GF-D8 (cell line): ENCODE measurements at places on chromosomes 11 and 22.

DNA sequence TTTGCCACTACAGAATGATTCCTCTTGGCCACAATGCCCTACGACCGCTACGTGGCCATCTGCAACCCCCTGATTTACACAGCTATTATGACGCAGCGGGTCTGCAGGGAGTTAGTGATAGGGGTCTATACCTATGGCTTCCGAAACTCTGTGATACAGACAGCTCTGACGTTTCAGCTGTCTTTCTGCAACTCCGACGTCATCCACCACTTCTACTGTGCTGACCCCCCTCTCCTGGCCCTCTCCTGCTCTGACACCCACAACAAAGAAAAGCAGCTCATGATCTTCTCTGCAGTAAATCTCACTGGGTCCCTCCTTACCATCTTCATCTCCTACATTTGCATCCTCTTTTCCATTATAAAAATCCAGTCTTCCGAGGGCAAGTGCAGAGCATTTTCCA is 52.3 kb upstream of the OR5P2 start:
- DNase-seq, result no peak

DNA sequence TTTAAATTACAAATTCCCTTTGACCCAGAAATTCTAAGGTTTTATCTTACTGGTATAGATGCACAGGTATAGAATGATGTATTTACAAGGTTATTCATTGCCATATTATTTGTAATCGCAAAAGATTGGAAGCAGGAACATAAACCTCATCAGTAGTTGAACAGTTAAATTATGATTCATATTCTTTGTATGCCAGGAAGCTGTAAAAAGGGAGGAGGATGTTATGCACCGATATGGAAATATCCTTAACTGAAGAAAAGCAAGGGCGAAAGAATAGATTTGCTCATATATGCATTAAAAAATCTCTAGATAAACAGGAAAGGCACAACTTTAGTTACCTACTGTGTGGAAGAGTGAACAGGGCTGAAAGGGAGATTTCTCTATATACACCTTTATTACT is 36.7 kb downstream of the PPFIA1 start:
- no peak for DNase-seq

DNA sequence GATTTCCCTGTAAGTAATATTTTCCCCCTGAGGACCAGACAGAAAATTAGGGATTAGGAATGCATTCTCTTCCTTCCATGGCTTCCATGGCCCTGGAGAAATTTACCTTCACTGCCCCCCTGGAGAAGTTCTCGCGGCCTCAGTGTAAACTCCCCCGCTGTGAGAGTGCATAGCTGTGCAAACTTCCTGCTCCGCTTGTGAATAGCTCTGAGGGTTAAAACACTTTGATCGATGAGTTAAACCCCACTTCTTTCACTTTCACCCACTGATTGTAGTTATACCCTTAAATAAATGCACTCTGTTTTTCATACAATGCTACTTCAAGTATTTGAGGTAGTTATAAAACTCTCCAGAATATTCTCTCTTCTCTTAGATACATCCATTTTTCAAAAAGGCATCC is 190.8 kb downstream of the DSCAML1 start:
- no peak for DNase-seq

DNA sequence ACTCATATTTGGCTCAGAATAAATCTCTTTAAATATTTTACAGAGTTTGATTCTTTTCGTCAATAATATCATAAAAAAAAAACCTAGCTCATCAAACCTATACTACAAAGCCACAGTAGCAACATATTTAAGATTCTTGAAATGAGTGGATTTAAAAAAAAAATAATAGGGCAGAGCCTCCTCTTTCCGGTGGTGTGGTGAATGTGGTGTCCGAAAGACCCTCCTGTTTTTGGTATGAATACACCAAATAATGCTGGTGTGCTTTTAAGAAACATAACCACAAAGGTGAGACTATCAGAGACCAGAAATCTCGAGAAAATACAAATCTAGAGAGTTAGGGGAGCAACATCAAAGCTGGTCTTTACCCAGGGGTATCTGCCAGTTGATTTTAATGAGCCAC is 342.6 kb downstream of the TBC1D22A start:
- DNase-seq, result no peak

- DNase-seq, result no peak
These were observed 7.3 kb downstream of the CABP7 start for GRCh38 chr22:29727131-29727523.

DNA sequence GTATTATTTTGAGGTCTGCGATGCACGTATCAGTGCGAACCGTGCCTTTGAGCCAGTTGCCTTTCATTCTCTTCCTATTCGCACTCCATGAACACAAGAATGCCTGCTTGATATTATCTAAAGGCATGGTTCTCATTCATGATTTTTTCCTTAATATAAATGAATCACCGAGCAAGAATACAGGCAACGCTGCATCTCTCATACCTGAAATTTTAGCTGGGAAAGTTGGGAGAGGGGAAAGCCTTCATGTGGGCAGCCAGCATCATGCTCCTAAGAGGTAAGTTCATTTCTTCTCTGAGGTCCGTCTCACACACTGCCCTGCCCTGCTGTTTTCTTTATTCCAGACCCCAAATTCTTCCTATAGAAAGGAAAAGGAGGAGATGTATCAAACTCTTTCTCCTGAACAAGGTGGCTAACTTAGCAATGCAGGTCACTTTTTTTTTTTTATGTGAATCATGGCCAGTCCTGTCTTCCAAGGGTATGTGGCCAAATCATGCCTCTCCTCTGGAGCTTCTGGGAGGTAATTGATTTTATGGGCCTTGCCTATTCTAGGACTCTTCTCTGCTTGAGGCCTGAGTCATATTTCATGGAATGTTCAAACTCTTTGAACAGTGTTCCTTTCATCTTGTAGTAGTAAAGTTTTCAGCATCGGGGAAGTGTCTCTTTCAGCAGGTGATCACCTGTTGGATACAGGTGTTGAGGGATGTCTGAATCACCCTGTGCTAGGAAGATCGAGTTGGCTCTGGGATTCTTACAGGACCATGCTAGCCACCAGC is 3.2 kb downstream of the GLB1L2 start:
- no peak for DNase-seq

GRCh38 chr11:121348220-121348875 is 55.8 kb downstream of the SC5D start:
- no peak for DNase-seq

- no peak for DNase-seq
These were observed 742.9 kb downstream of the LRRC4C start for GRCh38 chr11:40716344-40717130.

DNA sequence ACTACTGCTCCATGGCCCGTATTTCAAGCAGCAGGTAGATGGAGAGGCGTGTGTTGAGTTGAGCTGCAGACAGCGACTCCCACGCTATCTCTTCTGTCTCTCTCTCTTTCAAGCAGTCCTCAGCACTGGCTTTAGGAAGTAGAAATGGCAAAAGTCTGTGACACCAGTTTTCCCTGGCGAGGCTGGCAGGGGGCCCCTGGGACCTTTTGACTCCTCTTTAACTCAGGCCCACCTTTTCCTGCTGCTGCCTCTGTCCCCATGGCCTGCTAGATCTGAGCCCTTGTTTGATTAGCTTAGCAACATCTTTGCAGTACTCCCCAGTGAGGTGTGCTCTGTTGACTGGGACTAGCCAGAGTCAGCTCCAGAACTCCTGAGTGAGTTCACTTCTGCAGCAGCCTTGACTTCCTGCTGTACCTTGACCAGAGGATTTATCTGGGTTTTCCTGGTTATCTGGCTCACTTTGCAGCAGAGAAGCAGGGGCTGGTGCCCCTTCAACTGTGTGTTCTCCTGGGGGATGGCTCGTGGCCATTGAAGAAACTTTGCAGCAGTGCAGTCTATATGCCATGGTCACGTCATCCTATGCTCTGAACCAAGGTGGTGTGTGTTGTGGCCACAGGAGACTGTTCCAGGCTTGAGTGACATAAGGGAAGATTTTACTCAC is 183.9 kb downstream of the DBX1 start:
- no peak for DNase-seq

DNA sequence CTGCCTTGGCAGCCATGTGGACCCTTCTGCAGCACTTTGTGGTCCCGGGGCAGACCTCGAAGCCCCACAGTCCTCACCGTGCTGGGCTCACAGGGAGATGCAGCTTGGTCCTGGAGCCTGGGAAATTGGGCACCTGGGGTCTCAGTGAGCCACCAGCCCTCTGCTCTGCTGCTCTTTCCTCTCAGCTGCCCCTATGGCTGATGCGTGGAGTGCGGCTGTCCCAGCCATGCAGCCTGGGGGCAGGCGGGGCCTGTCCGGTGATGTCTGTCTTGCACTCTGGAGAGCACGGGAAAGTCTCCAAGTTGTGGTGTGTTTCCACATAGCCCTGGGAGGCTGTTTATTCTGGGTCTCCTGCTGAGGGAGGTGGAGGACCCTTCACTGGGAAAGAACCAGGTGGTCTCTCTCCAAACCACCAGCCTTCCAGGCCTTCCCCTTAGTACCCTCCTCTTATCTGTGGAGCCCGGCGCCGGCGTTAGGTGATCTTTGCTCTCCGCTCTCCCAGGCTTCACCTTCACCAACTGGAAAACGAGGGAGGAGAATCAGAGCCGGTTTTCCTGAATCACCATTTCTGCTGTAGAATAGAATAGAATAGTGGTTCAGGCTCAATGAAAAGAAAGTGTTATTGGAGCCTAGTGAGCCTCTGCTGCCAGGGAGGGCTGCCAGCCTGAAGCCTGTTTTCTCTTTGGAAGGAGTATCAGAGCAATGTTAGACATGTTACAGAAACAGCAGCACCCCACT is 41.2 kb upstream of the GRAMD4 start:
- no peak for DNase-seq

DNA sequence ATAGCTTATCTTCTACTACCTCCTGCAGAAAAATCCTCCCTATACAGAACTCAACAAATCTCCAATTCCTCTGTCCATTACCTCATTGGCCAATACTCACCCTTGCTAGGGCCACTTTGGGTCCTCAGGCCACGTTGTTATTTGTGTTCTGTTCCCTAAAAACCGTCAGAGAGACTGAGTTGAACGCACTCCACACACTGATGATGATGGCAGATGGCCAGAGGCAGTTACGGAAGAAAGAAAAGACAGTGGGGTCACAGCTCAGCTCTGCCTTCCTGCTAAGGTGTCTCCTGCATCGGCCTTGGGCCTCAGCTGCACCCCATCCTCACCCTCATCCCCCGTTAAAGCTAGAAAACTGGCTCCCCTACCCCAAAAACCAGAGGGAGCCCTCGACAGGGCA is 66.2 kb downstream of the MICAL3 start:
- no peak for DNase-seq

DNA sequence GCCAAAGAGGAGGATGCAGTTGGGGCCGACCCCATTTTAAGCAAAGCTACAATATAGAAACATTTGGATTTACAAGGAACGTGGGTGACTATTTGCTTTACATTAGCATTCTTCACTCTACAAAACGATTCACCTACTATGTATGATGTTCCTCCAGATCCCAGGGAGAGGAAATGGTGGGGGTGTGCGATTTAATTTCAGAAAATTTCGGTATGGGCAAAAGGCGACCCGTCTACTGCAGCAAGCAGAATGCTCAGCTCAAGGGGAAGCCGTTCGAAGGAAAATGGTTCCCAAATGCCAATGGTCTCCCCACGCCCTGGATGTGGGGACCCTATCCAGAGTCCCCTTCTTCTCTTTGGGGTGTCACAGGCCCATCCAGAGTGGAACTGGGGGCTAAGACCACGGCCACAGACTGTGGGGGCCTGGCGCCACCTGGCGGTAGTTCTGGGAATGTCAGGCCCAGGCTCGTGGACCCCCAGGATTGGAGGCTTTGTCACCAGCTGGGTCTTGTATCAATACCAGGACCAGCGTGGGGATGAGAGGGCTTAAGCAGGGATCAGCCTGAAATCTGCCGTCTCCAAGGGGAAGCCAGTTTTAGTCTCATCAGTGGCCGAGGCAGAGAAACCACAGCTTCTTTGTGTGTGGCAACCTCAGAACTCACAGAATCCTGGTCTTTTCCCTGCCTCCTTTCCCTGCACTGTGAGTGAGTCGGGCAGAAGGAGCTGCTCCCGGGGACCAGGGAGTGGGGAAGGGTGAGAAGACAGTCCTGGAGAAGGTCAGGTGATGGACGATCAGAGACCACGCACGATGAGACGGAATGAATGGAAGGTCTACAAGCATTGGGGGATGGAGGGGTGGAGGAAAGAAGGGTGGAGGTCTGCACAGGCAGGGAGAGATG is 8.4 kb downstream of the LRRC10B start:
- DNase-seq, result no peak

- no peak for DNase-seq
These were observed 11.2 kb upstream of the MUC6 start for GRCh38 chr11:1047595-1048156.

DNA sequence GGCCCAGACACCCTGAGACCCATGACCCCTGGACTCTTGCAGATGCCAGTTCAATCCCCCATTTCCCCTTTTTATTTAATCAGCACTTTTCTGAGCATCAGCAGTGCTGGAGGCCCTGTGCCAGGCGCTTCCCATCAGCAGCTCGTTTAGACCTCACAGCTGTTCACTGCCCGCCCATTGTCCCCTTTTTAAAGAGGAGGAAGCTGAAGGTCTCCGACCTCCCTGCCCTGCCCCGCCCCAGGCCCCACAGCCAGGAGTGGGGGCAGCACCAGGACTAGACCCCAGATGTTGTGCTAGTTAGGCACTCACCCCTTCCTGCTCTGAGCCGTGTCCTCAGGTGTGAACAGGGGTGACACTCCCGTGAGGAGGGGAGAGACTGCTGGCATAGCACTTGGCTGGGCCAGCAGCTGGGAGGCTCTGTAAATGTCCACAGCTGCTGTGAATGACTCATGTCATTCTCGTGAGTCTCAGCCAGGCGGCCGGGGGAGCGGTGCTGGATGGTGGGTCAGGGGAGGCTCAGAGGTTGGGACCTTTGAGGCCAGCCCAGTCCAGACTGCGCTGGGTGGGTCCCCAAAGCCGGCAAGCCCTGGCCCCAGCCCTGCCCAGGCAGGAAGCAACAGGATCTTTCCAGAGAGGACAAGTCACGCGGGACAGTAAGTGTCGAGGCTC is 19.9 kb downstream of the EMID1 start:
- DNase-seq, result no peak

DNA sequence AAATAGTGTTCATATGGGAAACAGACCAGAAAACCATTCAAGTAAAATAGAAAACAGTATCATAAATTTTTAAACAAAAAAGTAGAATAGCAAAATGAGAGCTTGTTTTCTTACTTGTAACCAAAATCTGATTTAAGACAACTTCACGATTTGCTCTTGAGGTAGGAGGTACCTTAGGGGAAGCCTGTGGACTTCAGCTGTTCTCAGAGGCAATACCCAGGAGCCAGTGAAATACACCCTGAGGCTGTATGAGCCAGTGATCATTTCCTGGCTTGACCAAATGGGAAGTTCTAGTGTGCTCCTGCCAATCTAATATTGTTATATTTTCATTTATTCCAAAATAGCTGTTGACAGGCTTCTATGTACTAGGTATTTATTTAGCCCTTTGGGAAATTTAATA is 104.8 kb downstream of the ARHGAP42 start:
- DNase-seq, result no peak
